ENCODE measurements at places on chromosomes 7 and 10.

GRCh38 chr7:144830024-144830785, 5.6 kb downstream of the TPK1 start:
- peak; percentile 54 for DNase-seq

DNA sequence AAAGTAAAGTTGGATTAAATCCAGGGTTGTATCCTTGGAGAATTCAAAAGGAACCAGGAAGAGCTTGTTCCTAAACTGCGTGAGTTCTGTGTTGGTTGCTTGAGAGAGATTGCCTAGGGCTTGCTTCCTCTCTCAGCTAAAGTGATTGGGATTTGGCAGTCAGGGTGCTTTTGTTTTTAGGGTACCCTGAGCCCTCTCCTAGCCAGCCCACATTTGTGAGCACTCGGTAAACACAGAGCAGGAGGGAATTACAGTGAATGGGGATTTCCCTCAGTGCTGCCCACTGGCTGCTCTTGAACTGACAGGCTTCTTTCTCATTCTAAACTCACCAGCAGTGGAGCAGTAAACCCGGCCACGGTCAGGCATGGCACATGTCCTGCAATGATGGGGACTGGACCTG, 146.9 kb downstream of the TPST1 start:
- DNase-seq = no peak

DNA sequence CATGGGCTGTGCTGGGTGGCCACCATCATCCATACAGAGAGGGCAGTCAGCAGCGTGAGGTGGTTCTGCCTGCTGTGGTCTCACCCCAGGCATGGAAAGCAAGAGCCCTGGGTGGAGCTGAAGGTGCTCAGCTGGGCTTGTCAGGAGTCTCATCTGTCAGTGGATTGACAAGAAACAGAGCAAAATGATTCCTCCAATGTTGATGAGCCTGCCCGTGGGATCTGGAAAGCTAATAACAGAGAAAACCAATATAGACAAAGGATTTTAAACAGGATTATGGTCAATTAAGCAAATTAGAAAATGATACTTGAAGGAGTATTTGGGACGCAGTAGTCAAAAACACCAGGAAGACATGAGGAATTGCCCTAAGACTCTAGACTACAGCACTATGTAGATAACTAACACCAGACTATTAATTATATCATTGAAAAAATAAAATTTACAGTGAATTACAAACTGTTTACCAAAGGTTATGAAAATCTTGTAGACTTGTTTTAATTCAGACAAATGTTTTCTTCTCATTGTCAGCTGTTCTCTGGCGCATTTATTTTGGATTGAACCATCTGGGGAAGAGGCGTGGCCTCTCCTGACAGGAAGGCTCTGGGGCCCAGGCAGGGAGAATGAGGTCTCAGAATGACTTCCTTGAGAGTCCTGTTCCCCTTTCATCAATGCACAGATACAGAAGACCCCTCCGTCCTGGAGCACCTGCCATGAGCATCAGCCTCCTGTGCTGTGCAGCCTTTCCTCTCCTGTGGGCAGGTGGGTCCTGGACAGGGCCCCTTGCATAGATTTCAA, 211.2 kb upstream of the PRSS58 start:
- DNase-seq = no peak

DNA sequence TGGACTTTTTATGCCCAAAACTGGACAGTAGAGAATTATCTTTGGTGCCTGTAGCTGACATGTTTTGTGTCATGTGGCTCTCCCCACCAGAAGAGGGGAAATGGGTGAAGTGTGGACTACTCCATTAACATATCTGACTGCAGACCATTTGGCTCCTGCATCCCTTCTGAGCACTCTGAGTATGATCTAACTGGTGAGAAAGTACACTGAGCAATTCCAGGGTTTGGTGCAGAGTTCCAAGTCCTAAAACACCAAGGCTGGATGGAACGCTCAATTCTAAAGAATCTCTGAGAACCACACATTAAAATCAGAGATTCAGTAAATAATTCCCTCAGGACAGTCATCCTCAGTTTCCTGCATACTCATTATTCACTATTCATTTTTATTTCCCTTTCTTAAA, 22.8 kb upstream of the OSBPL3 start:
- peak; percentile 38 for DNase-seq

GRCh38 chr7:157318015-157318706, 18.6 kb upstream of the DNAJB6 start:
- peak; percentile 71 for DNase-seq

DNA sequence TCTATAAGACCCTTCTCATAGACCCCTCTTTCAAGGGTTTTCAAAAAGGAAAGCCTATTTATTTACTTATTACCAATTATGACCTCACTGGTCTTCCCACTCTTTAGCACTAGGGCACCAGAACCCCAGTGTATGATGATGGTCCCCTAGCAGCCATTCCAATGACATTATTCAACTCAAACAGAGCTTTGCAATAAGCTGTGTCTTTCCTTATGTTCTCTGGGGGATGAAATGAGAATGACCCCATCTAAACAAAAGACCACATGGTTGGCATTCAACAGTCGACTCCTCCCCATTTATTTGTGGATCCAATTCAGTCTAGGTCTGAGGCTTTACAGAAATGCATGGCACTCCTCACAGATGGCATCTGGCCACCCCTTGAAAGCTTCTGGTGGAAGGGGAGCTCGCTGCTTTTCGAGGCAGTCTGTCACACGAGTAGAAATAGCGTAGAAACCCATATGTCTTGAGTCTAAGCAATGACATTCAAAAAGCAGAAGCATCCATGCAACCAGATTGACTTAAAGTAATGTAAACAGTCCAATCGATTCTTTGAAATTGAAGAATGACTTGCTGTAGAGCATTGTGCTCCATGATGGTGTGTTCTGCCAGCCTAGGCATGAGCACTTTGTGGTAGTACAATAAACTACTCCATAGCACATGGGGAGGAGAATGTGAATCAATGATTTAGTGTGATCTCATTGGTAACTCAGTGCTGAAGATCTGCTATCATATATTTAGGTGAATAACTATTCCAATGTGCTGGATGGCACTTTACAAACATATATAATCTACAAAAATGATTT, 29.8 kb downstream of the NRP1 start:
- DNase-seq = no peak

DNA sequence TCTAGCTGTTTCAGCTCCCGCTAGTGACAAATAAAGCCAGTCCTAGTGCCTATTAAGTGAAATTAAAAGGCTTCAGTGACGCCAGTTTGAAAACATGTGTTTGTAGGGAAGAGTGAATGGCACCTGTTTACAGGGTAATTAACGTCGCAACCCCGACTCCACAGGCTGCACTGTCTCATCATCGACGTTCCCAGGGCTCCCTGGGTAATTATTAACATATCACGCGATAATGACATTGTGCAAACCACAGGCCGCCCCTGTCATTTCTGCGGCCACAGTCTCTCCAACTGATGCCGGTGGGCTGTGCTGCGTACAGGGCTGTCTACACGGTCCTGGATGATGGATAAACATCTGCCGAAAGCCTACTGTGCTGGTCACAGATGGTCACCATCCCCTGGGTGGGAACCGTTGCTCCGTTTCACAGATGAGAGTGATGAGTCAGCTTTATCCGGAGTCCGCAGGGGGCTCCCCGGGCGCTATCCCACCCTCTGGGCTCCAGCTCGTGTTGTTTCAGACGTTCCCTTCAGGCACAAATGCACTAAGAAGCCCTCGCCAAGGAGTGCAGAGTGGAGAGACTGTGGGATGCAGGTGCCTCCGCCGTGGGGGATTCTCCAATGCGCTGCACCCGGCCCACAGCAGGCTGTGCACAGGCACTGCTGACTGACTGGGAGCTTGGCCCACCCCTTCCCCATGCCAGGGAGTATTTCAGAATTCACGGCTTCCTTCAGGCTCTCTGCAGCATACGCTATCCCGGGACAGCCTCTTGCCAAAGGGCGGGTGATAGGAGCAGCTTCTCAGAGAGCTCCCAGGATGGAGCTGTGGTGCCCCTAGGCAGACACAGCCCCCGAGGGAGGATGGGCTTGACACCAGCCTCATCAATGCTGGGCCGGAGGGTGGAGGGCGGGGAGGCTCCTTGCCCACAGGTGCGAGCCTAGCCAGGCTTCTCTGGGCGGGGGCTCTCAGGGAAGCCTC, 491.8 kb upstream of the FOXK1 start:
- DNase-seq = no peak

DNA sequence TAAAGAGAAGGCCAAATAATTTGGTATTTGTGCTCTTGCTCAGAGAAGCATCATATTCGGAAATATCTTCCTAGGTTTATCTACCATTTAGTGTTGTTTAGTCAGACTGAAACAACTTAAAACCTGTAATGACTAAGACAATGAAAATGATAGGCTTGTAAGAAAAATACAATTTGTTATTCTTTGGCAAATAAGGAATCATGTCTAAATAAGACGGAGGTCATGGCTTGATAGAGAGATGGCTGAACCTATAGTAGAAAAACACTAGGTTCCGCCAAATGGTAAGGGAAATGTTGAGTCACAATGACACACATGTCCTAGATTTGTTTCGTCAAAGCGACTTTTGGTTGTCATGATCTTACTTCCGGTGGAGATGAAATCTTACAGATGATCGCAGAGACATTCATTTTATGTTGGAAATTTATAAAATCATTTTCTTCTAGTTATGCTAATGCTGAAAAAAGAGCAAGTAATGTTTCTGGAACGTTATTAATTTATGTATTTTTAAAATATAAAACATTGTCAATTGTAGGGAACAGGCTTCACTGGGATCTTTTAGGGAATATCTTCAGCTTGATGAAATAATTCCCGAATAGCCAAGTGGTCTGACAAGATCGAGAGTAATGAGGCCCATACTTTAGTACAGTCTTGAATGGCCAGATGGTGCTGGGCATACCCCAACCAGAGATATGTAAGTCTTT, 1.0 kb downstream of the SRGN start:
- peak; percentile 90 for DNase-seq

- no peak for DNase-seq
Measured at GRCh38 chr7:108263425-108263824, 133.3 kb upstream of the LAMB4 start.

DNA sequence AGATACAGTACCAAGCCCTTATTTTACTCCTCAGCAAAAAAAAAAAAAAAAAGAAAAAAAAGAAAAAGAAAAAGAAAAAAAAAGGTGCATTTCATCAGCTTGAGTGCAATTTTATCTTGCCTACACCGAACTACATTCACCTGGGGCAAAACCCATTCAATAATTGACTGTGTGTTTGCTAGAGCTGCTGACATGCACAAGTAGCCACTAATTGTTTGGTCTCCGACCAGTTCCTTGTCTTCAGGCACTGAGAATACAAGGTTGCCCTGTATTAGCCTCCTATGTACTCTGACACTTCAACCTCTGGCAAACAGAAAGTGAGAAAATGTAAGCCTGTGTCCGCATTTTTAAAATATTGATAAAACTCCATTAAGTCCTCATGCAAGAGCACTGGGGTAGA, 1579.4 kb upstream of the LRRTM3 start:
- DNase-seq = no peak

- no peak for DNase-seq
Measured at GRCh38 chr10:91799612-91799975, 1.4 kb downstream of the TNKS2 start.

DNA sequence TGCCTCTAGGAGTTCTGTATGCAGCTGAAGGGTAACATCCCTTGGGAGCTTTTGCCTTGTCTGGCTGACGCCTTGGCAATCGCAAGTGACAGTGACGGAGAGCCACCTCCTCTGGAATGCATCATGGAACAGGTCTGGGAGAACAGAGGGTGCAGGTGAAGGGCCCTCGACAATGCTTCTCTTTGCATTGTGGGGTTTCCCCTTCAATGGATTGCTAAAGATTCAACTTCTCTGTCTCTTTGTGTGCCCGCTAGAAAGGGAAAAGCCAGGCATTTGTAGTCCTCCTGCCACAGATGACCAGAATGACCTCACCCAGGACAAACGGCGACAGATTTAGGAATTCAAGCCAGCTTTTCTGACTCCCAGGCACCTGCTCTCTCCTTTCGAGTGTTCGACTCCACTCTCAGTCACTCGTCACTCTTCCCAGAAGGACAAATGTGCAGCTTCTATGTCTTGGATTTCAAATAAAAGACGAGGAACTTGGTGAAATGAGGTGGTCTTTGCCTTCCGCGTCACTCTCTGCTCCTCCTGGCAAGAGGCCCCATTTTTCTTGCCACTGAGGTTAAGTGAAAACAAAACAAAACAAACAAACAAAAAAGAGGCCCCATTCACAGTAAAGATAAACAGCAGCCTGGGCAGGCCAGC, 26.1 kb downstream of the IL2RA start:
- peak; percentile 53 for DNase-seq

GRCh38 chr7:19111474-19112273, 5.8 kb downstream of the TWIST1 start:
- no peak for DNase-seq

DNA sequence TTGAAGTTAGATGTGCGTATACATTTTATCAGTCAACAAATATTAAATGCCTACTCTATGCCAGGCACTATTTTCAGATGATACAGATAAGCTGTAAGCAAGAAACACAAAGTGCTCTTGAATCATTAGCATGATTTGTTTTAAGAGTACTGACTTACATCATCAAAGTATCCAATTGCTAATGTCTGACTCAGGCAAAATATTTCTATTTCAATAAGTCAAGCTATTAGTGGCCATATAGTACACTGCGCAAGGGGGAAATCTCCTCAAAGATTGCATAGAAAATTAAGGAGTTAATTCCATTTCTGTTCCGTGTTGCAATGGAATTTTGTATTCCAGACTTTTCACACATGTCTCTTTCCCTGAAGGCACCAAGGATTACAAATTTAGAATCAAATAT, 46.1 kb upstream of the DNAJC1 start:
- DNase-seq = no peak
